ENCODE measurements at places on chromosomes 3 and 15.

GRCh38 chr3:39362192-39362591 lies 21.0 kb upstream of the SLC25A38 start:
- no peak for DNase-seq

GRCh38 chr3:177466074-177466473 lies 268.8 kb upstream of the TBL1XR1 start:
- no peak for DNase-seq

DNA sequence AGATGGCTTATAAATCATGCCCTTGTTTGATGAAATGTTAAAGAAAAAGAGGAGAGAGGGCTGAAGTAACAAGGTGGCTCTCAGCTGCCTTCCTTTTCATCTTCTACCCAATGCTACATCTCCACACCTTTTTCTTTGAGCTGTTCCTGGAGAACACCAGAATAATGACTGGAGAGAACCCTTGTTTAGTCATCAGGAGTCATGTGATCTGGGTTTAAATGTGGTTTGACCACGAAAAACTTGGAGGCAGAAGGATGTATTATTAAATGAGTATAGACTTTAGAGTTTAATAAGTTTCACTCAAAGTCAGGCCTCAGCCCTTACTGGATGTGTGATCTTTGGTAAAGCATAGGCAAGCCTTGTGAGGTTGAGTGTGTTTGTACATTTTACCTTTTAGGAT lies 230.3 kb upstream of the TBL1XR1 start:
- DNase-seq = peak; percentile 47

- DNase-seq = no peak
Observed at GRCh38 chr3:24040311-24040710, 95.2 kb downstream of the NR1D2 start.

GRCh38 chr15:39641191-39641889 lies 60.5 kb downstream of the THBS1 start:
- DNase-seq = peak; percentile 57

DNA sequence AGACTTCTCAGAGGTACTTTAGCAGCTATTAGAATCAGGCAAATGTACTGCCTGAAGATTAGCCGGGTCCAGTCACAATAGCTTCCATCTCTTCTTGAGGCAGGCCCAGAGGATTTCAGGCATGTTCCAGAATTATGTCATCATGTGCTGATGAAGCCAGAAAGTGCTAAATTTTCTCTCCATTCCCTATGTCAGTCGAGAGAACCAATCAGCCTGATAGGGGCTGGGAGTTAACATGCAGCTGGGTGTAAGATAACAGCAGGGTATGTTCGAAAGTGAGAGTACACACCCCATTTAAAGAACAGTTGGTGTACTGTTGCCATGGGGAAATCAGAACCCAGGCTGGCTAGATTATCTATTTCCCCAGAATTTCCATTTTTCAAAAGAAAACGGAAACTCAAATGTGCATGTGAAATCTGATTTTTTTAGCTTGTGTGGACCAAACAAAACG lies 48.7 kb downstream of the MYH15 start:
- no peak for DNase-seq

- DNase-seq = no peak
Observed at GRCh38 chr3:131795390-131796090, 239.3 kb downstream of the CPNE4 start.

Measured in CD4-positive, alpha-beta T cell treated with Interleukin-21 for 1 hour (primary cell).